ENCODE measurements at places on chromosomes 1 and 21.

DNA sequence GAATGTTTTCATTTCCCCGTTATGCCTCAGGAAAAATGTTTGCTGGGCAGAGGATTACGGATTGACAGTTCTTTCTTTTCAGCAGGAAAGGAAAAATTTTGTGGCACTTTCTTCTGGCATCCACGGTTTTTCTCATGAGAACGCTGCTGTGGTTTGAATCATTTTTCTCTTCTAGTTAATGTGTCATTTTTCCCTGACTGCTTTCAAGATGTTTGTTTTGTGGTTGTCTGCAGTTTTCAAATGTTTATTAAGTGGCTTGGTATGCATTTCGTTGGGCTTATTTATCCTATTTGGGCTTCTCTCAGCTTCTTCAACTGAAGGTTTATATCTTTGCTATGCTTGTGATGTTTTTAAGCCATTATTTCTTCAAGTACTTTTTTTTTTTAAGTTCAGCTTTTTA is 359.0 kb downstream of the RGS7 start:
- DNase-seq = no peak

GRCh38 chr1:42964044-42964812 is 5.6 kb upstream of the SLC2A1 start:
- DNase-seq = no peak

GRCh38 chr1:115322631-115323030 is 15.4 kb downstream of the NGF start:
- DNase-seq = no peak

GRCh38 chr1:174976436-174977108 is 23.2 kb upstream of the CACYBP start:
- no peak for DNase-seq

DNA sequence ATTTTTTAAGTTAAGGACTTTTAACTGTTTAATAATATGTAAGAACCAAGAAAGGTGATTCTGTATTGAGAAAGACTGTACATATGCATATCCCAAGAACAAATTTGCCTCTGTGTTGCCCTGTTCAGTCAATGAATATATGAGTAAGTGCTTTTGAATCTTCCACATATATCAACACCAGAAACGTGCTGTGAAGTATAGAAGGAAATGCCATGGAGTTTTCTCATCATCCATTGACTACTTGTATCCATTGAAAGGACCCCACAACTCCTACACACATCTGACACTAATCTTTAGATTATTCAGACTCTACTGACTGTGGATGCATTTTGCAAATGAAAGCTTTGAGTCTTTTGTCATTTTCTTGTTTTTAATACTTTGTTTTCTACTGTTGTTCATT is 366.9 kb downstream of the S1PR1 start:
- DNase-seq = no peak

- no peak for DNase-seq
These were observed 44.9 kb downstream of the ARHGEF11 start for GRCh38 chr1:157000686-157001085.

DNA sequence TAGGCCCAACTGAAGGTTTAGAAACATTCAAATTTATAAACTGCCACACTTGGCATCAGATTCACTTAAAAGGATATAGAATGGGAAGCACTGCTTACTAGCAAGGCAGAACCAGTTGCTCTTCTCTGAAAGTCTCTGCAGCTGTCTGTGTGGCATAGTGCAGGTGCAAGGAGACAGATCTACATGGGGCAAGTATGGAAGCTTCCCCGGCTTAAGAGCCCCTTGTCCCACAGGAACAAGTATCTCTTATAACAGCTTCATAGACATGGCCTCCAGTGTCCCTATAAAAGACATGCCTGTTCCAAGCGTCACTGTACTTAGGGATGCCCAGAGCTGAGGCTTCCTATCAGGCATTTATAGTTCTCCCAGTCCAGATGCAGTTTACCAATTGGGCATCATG is 26.5 kb downstream of the ZBTB8B start:
- DNase-seq = no peak

DNA sequence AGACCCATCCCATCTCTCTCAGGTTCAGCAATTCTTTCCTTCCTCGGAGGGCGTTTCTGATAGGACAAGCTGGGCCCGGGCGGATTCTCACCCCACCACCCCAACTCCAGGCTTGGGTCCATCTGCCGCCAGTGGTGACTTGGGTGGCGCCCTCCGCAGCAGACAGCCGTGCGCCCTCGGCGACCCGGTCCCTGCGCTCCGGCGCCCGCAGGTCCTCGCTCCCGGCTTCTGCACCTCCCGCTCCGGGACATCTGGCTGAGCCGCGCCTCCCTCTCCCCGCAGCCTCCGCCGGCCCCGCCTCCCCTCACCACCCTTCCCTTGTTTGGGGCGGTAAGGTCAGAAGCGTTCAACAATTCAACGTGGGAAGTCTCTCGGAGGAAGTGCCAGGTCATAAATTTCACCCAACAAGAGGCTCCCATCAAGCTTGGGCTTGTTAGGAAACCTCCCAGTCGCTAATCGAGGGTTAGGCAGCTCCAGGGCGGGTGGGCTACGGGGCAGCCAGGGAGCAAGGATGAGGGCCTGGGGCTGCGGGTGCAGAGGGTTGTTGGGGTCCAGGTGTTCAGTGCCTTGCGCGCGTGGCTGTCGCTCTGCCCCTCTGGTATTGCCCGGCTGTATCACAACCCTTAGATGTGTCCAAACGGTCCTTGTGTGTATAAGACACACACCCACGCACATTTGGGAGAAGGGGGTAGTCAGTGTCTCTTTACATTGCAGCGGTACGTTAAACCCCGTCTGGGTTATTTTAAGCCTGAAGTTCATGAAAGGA is 39.8 kb downstream of the OLIG1 start:
- no peak for DNase-seq
